Type B pancreatic cell (in vitro differentiated cells): ENCODE measurements at places on chromosomes 3 and 15. TPM values are rescaled to one million over a fixed set of nuclear protein-coding genes. Genes with fewer than 3 reads are reported as not detected.

DNA sequence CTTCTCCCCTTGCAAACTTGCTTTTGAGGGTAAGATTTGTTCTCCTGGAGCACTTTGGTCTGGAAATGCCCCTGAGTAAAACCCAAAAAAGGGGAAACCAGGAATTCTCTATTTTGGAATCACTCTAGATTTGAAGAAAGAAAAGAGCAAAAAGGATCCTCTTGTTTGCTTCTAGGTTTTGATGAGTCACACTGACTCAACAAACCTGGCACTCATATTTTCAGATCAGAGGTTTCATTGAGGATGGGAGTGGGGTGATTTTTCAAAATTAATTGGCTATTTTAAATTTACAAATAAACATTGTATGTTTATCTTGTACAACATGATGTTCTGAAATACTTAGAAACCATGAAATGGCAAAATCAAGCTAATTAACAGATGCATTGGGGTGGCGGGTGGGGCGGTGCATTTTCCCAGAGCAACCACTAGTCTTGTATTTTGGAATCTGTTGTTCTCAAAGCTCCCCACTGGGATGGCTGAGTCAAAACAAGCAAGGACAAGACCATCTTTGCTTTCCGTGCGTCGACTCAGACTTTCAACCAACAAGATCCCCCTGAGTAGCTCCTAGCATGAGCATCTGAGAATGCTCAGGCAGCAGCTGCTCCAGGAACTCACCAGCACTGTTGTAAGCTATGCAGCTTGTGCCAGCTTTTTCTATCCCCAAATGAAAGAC is 451.4 kb downstream of the WDR72 start:
- H3K4me3 ChIP-seq: no peak overlapping the region
- peaks cover 17% of the 10 kb centered on the region for H3K27me3 ChIP-seq
- no peaks in the 10 kb centered on the region for H3K36me3 ChIP-seq

DNA sequence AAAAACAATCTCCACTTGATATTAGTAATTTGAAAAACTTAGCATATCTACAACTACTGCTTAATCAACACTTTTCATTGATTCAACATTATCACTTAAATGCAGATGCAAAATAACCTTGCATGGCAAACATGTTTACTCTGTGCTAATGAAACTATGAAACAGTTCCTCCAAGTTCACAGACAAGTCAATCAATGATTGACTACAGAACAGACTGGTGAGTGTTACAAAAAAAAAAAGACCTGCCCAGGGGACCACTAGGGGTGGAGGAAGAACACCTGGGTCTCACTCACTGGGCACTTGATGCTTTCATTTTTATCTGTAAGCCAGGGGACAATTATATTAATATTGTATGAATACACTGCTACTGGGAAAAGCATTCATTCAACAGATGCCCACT is 4.3 kb upstream of the NR2C2 start:
- peaks cover 14% of the 10 kb centered on the region for H3K4me1 ChIP-seq
- DNase-seq: no peak
- H3K27ac ChIP-seq: peak overlapping the region; percentile 23
- peak overlapping the region; percentile 29 for H3K4me3 ChIP-seq

DNA sequence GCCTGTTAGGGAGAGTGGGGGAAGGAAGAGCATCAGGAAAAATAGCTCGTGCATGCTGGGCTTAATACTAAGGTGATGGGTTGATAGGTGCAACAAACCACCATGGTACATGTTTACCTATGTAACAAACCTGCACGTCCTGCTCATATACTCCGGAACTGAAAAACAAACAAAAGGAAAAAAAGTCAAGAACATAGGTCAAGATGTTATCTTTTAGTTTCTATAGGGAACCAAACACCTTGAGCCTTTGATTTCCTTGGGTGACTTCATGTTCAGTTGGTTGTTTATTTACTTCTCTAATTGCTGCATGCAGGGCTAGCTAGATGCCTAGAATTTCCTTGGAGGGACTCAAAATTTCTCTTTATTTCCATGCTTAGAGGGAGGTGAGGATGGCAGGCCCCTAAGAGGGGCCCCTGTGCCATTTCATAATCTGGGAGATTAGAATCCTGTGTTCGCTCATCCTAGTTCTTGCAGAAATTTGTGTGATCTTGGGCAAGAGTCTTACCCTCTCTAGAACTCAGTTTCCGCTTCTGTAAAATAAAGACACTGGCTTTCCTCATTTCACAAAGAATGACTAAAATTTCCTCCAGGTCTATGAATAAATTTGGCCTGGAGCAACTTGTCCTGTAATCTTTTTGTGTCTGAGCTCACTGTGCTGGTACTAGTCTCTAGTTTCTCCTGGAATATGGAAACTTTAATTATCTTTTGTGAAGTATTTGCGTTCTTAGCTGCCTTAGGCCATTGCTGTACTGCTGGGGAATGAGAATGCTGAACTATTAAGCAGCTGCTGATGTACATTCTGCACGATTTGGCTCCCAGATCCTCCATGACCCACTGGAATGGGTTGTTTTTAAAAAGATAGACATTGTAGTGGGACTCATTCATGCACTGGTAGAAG is 457.5 kb downstream of the EDEM1 start:
- H3K36me3 ChIP-seq: peaks cover 3% of the 10 kb centered on the region
- H3K4me1 ChIP-seq: no peaks in the 10 kb centered on the region
- H3K27me3 ChIP-seq: no peaks in the 10 kb centered on the region
- H3K27ac ChIP-seq: no peak overlapping the region
- no peak overlapping the region for H3K4me3 ChIP-seq

DNA sequence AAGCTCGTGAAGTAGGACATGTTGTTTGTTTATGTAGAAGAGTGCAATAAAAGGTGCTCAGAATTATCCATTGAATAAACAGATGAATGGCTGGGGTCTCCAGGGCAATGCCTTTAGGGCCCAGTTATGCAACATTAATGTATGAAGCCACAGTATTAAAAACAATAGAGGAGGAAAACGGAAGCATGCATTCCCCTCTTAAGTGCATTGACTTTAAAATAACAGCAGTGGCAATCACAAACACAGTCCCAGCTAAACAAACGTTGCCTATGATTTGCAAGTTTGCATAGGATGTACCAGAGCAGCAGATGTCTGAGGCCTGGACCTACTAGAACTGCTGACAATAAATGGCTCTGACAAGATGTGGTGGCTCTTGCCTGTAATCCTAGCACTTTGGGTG is 60.6 kb upstream of the GCNT3 start:
- peaks cover under 1% of the 10 kb centered on the region for H3K27me3 ChIP-seq
- H3K4me1 ChIP-seq: peaks cover 4% of the 10 kb centered on the region
- no peak overlapping the region for H3K4me3 ChIP-seq
- no peak for DNase-seq

DNA sequence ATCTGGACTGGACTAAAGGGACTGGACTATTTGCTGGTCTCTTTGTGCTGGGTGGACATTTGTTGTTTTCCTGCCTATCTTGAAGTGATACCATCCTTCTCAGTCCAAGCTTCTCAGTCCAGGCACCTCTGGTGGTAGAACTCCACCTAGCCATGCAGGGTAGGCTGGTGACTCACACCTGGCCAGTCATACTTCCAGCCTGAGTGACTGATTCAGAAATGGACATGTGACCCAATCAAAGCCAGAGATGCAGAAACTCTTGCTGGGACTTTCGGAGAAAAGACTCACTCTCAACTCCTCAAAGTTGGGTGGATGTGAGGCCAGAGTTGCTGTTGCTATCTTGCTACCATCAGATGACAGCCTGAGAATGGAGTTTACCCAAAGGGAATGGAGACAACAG is 5.6 kb upstream of the ASB14 start:
- no peaks in the 10 kb centered on the region for H3K36me3 ChIP-seq
- DNase-seq: no peak
- peaks cover 8% of the 10 kb centered on the region for H3K27me3 ChIP-seq

DNA sequence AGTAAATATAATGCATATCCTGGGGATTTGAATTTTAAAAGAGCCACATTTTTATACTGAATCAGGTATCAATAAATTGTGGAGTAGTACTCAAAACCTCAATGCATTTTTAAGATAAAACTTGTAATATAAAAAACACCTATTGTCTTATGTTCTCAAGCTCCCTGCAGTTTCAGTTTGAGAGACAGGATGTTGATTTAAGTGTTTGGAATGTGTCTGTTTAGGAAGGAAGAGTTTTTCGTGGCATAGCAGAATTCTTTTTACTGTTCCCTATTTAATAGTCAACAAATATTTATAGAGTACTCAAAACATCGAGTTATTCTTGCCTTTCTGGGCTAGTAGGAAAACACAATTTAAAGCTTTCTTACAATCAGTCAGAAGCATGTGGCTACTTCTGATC is 146.1 kb upstream of the BCHE start:
- no peaks in the 10 kb centered on the region for H3K36me3 ChIP-seq
- no peaks in the 10 kb centered on the region for H3K4me1 ChIP-seq

- no peak overlapping the region for H3K27ac ChIP-seq
- no peaks in the 10 kb centered on the region for H3K36me3 ChIP-seq
Observed at GRCh38 chr3:59658274-59658673, 608.4 kb upstream of the CFAP20DC start.

GRCh38 chr3:186059192-186059591 is 49.7 kb downstream of the ETV5 start:
- peaks cover 11% of the 10 kb centered on the region for H3K36me3 ChIP-seq
- peaks cover 8% of the 10 kb centered on the region for H3K4me1 ChIP-seq
- no peak overlapping the region for H3K27ac ChIP-seq
- DNase-seq: no peak
- no peak overlapping the region for H3K4me3 ChIP-seq
- H3K27me3 ChIP-seq: no peaks in the 10 kb centered on the region

GRCh38 chr3:8499181-8499611 is 2.4 kb upstream of the LMCD1 start:
- H3K27me3 ChIP-seq: no peaks in the 10 kb centered on the region
- peaks cover 43% of the 10 kb centered on the region for H3K4me1 ChIP-seq
- no peak overlapping the region for H3K4me3 ChIP-seq
- no peaks in the 10 kb centered on the region for H3K36me3 ChIP-seq
- no peak for DNase-seq

DNA sequence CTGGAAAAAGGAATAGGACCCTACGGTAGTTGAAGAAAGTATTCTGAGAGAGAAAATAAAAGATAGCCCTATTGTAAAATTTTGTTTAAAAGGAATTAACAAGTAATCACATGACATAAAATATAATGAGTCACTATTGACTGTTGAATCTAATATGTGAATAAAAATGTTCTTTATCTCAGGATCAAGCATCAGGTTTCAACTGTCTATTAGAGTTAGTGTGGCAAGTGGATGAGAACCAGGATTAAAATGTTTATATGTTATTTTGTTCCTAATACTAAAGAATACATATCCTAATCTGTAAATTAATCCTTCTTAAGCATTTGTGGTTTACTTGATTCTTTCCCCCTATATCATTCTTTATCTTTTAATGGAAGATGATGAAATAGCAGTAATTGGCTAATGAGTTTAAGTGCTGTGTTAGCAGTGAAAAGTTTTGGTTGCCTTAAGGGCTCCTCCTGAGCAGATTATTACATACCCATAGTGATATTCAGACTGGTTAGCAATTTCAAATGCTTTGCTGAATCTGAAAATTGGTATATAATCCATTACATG is 101.8 kb upstream of the BCHE start:
- H3K4me1 ChIP-seq: no peaks in the 10 kb centered on the region
- no peaks in the 10 kb centered on the region for H3K36me3 ChIP-seq
- H3K27me3 ChIP-seq: no peaks in the 10 kb centered on the region
- H3K4me3 ChIP-seq: no peak overlapping the region
- DNase-seq: no peak
- H3K27ac ChIP-seq: no peak overlapping the region

DNA sequence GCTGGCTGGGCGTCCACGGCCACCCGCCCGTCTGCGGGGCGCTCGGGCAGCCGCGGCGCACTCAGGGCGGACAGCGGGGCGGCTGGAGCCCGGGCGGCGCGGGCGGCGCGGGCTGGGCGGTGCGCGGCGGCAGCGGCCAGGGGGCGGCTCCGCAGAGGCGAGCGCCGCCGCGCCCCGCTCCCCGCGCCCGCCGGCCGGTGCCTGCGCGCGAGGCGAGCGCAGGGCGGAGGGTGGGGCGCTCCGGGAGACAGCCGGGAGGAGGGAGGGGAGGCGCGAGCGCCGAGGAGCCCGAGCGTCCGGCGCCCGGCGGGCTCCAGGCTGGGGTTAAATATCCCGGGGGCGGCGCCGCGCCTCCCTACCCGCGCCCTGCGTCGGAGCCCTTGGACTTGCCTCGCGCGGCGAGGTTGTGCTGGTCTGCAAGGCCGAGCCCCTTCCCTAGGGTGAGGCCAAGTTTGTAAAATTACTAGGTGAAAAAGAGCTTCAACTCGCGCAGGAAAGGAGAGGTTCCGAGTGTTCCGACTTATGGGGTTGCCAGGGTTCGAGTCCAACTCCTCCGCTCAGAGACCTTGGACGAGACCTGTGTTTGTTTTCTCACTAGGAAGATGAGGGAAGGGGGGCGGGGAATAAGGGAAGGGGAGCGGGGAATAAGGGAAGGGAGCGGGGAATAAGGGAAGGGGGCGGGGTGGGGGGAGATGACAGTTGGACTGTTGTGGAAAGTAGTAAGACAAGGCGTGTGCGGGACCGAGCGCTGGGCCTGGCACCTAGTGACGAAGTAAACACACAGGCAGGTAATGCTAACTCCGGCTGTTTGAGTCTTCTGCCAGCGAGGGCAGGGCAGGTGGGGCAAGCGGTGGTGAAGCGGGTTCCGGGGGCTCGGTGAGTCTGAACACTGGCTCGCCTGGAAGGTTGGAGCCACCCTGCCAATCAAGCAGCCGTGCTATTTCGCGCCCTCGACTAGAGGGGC is at the start of gene TNFAIP8L3:
TSS of gene TNFAIP8L3 (minus strand) at position 301 of the 964 bp plus-strand sequence. CDS start 311 bp downstream, outside the sequence.
- peak within 1 kb of the TSS; percentile 65 for H3K27ac ChIP-seq
- no peaks in the 10 kb centered on the region for H3K36me3 ChIP-seq
- H3K27me3 ChIP-seq: peaks cover 85% of the 10 kb centered on the region

DNA sequence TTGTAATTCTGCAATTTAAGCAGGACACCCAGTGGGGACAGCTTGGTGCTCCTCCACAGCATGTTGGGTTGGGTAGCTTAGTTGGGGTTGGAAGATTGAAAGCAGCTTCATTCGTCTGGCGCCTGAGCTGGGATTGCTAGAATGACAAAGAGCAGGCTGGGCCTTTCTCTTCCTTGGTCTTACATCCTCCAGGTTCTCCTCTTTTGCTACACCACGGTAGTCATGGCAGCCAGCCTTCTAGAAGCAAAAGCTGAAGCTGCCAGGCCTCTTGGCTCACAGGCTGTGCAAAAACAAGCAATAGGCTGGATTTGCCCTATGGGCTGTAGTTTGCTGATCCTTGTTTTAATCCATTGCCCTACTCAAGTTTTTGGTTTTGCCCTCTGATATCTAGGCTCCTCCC is 3.2 kb upstream of the ANXA2 start:
- DNase-seq: no peak
- peaks cover 17% of the 10 kb centered on the region for H3K27me3 ChIP-seq
- H3K4me1 ChIP-seq: peaks cover 33% of the 10 kb centered on the region
- H3K27ac ChIP-seq: peak overlapping the region; percentile 97
- no peak overlapping the region for H3K4me3 ChIP-seq

The EPHB1 gene
- total RNA-seq: 1.8 and 9.1 TPM in 2 replicates

The IGDCC3 gene
- total RNA-seq: 18.8 and 169 TPM in 2 replicates

The UBAP1L gene
- total RNA-seq: 2.6 and 6.0 TPM in 2 replicates

The FANCD2 gene
- 17.7 and 38.0 TPM in 2 replicates for total RNA-seq

The PROK2 gene
- total RNA-seq: not detected in 2 replicates

The XCR1 gene
- total RNA-seq: 3.6 and 13.9 TPM in 2 replicates

The PGBD4 gene
- total RNA-seq: 2.2 and 2.4 TPM in 2 replicates
